ENCODE measurements at places on chromosomes 3 and 15.

DNA sequence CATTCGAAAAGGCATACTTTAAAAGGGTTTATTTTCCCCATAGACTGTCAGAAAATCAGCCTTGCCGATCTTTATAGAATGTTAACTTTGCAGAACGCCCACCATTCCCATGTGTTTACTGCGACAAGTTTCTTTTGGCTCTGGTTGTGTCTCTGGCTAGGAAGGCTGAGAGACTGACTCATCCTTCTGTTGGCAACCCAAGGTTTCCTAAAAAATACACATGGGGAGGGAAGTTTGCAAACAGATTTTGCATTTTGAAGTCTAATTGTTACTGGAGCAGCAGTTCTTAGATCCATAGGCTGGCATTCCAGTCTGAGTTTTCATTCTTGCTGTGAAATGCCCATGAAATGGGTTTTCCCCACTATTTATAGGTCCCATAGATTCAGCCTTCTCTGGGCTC lies 37.9 kb upstream of the MINAR1 start:
- DNase-seq = no peak

DNA sequence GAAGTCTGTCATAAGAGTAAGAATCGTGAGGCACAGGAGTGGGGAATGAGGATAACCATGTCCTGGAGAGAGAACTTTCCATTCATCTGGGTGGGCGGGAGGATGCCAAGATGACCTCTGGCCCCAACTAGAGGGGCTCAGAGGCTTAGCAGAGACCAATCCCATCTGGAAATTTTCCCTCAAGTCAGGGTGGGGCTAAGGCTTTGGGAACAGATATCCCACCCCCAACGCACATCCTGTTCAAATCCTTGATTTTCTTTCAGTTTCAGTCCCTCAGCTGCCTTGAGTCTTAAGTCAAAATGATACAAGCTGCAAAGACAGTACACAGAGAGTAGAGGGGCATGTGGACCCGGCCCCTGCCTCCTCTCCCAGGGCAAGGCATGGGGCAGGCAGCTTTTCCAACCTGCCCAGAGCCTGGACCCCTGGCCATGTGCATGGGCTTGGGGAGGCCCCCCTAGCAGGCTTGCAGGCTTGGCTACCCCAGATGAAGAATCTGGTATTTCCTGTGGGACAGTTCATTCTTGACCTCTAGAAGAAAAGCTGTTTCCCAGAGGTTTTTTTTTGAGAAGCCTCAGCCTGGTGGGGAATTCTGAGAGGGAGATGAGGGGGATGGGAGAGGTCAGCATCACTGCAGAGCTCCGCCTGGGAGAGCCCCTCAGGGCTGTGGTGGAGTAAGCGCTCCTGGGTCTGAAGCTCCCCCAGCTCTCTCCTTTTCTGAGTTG lies 109.7 kb upstream of the HACD2 start:
- DNase-seq = no peak

- no peak for DNase-seq
Measured at GRCh38 chr15:68484696-68485400, 52.9 kb upstream of the ITGA11 start.

- no peak for DNase-seq
Measured at GRCh38 chr3:194874206-194874605, 188.5 kb downstream of the FAM43A start.

DNA sequence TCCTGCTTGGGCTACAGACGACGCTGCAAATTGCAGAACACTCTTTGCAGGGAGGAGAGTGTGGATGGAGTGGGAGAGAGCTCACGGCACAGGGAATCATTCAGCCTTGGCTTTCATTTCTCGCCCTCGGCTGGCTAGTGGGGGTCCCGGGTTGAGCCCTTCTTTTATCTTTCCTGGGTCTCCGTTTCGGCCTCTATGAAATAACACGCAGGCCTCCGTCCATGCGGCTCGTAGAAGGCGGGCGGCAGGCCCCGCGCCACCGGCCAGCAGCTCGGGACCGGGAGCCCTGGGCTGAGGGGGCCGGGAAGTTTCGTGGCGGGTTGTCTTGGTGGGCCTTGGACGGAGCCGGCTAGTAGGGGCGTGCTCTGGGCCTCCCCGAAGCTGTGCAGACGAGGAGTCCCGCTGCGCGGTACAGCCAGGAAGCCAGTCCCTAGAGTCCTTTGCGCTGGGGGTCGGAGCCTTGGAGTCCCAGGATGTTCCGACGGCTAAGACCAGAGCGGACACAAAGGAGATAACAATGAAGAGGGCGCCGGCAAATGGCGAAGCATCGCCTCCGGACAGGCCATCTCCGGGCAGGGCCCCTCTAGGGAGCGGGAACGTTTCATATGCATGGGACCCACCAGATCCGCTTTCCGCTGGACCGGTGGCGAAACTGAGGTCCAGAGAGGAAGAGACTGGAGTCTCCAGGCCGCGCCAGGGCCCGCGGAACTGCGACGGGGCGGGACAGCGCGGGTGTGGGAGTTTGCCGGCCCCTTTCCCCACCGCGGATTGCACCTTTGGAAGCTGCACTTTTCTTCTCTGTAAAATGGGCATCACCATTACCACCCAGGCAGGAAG lies 4.3 kb downstream of the RNU6-1 start:
- no peak for DNase-seq

GRCh38 chr3:195773956-195774537 lies 37.7 kb downstream of the MUC4 start:
- DNase-seq = no peak

DNA sequence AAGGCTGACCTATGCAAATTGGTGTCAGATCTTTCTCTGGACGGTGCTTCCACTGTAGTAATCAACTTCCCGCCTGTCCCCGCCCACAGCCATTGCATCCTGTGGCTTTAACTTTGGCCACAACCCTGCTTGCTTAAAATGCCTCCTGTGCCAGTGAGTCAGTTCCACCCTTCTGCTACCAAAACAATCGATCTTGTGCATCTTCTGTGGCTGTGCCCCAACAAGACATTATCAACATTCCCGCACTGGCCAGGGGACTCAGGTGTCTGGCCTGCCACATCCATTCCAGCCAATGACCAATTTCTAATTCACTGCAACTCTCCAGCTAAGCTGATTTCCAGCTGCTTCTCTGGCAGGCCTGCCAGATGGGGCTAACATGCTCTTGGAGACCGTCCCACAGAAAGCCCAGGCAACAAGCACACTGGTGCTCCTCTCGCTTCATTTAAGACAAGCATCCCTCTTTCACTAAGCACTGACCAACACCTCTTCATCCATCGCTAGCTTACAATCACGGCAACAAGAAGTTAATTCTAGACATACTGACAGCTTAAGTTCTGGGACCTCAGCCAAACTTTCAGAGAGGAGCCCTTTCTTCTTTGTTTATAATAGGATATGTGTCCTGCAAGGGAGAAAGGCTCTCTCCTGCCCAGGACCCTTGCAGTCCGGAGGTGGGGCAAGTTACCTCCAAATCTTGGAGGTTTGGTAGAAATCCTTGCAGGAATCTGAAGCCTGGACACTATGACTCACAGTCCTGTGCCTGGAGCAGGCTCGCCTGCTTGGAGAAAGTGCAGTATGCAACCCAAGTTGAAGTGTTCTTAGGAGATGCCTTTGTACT lies 6.7 kb downstream of the CA12 start:
- no peak for DNase-seq

DNA sequence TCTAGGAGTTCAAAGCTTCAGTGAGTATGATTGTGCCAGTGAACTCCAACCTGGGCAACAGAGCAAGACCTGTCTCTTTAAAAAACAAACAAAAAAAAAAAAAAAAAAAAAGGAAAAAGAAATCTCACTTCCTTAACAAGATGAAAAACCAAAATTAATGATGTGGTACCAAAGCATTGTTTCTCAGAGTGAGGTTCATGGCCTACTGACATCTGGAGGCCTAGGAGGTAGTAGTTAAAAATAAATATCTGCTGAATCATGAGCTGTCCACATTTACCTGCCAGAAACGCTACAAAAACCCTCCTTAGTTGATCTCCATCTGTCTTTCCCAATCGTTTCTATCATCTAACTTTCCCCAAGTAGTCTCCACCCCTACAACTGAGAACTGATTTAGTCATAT lies 51.2 kb downstream of the EPHA6 start:
- no peak for DNase-seq

DNA sequence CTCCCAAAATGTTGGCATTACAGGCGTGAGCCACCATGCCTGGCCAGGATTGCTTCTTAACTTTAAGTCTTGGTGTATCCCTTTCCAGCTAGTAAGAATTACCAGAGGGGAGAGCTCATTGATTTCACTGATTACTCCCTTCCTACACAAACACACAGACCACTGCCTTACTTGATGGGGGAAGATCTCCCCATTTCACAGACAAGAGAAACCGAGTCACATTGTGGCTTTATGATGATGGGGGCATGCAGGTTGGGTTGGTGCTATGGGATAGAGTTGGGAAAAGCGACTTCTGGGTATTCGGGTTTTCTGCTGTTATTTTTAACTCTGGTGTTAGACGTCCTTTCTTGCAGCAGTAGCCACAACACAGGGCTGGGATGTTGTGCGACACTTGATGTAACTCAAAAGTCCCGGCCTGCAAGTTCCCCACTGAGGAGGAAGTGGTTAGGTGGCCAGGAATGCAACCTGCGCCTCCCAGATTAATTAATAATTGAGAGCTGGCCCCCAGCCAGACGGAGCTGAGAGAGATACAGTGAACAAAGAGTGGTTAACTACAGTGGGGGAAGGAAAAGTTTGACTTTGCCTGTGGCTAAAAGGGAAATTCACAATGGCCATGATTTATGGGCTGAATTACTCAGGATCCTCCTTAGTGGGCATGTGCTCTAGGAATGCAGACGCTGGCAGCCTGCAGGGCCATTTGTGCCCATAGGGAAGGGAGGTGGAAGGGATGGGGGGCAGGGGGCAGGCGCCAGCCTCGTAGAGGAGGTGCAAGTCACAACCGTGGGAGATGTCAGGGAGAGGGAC lies 63.6 kb downstream of the SMAD6 start:
- no peak for DNase-seq

All from stimulated activated CD4-positive, alpha-beta T cell treated with anti-CD3 and anti-CD28 coated beads, TNF-alpha, amount 100 ng/mL, for 48 hours (primary cell).